Fibroblast of upper back skin (primary cell): ENCODE measurements at places on chromosomes 7 and 10.
A peak's percentile ranks its signal among the peaks of the same experiment; 100 is the strongest.

- DNase-seq = peak; percentile 97
These were observed 121.2 kb downstream of the UBE2H start for GRCh38 chr7:129831424-129832058.

DNA sequence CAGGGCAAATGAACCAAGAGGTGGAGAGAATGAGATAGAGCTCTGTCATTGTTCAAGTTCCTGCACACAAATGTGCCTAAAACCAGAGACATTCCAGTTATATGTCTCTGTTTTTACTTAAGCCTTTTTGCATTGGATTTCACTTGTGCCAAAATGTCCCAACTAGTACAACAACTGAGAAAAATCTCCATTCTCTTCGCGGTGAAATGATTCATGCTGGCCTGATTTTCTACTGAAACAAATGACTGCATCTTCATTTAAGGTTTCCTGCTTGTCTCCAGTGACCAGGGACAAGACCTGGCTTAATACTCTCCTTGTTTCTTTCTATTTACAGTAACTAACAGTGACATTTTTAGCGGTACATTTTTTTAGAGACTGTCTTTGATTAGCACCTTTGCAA lies 714.9 kb downstream of the KCNMA1 start:
- DNase-seq = peak; percentile 31

DNA sequence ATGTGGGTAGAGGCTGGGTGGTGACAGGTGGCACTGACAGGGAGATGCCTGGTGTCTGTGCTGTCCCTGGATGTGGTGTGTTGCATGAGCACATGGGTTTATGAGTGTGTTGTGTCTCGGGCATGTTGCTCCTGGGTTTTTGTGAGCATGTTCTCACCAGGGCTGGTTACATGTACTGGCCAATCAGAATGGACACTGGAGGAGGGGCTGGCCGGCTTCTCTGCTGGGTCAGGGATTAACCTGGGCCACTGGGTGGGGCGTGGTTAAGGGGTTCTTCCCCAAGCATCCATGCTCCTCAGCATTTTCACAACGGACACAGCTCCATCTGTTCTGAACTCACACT lies 20.8 kb upstream of the VOPP1 start:
- no peak for DNase-seq

GRCh38 chr7:158093156-158093796 lies 494.3 kb downstream of the PTPRN2 start:
- DNase-seq = no peak

- DNase-seq = peak; percentile 36
These were observed 928.3 kb downstream of the CNTNAP2 start for GRCh38 chr7:147044941-147045340.

DNA sequence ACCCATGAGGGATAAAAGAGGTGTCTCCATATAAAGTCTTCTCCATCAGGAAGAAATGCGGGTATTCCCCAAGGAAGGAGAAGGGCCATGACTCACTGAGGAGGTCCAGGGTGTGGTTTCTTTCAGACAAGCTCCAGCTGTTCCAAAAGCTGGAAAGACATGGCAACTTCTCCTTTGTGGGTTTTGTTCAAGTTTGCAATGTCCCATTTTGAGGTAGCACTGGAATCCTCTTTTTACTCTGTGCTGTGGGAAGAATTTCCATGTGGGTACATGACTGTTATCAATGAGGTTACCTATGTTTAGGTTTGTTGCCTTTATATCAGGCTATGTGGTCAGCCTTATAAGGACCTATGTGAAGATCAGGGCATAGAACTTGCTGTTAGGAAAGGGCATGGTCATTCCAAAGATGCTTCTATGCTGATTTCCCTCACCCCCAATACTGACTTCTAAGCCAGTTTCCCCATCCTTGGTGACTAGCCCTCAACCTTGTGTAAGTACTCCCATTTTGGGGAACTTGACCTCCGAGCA lies 697.5 kb downstream of the INHBA start:
- DNase-seq = peak; percentile 97

GRCh38 chr10:114045136-114046086 lies 1.7 kb downstream of the ADRB1 start:
- DNase-seq = no peak

DNA sequence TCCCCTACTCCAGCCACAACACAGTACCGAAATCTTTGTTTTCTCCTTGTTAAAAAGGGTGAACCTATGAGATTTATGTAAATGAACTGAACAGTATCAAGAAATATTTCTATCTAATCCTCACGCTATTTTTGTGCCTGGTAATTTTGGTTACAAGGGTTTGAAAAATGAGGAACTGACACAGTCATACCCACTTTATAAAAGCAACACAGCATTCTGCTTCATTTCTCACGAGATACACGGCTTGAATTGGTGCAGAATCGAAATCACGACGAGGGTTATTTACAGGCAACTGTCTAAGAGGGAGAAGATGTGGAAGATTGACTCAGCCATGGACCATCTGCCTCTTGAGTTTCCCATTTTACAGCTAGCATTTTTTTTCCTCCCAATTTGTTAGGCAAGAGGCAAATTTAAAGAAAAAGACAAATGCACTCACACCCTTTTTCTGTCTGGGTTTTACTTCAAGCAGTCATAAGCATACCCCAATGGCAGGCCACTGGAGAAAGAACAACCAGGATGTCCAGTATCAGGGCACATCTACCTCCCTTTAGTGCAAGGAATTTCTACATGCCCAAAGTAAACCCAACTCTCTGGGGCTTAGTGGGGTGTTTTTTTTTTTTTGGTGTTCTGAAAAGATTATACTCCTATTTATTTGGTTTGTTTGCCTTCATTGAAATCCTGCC lies 108.1 kb downstream of the ITGB8 start:
- DNase-seq = no peak

GRCh38 chr10:22103701-22104470 lies 100.4 kb upstream of the DNAJC1 start:
- no peak for DNase-seq

GRCh38 chr10:58435297-58435985 lies 50.2 kb downstream of the TFAM start:
- peak; percentile 99 for DNase-seq

DNA sequence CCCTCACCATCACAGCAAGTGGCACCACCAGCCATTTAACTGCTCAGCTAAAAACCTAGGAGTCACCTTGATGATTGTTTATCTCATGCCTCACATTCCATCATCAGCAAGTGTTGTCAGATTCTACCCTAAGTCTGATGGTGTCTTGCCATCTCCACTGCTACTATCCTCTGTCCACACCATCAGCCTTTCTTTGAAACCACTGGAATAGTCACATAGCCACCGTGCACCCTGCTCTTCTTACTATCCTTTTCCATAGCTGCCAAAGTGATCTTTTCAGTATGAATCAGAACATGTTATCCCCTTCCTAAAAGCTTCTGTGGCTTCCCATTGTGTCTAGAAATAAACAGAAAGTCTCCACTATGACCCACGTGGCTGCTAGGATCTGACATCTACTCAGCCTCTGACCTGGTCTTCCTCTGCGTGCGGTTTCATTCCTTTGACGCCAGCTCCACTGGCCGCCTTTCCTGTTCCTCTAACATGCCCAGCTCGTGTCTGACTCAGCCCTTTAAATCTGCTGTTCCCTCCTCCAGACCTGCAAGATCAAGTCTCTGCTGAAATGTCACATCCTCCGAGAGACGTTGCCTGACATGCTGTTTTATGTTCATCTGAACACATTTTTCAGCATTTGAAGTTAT lies 16.5 kb upstream of the CHN2 start:
- DNase-seq = no peak

- DNase-seq = peak; percentile 90
These were observed 247.4 kb downstream of the KIAA1217 start for GRCh38 chr10:24456322-24456721.

- DNase-seq = no peak
These were observed 355.3 kb downstream of the TCERG1L start for GRCh38 chr10:130956251-130956650.

DNA sequence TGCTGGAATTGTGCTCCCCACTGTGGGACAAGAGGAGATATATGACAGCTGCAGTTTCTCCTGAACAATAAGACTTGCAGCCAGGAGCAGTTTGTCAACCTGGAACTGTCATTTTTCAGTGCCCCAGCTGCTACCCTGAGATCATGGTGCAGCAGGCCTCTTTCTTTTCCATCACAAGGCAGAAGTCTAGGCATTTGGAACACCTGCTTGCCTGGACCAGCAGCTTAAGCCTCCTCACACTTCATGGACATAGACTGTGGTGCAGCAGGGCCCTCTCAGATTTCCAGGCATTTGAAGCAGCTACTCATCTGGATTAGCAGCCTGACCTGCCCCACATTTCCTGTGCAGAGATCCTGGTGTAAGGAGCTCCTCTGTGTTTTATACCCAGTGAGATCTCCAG lies 450.7 kb upstream of the TEX47 start:
- no peak for DNase-seq

GRCh38 chr7:141785706-141786552 lies 4.1 kb upstream of the TAS2R5 start:
- DNase-seq = peak; percentile 46

- DNase-seq = no peak
These were observed 418.6 kb upstream of the ZMIZ1 start for GRCh38 chr10:78650122-78650521.

- no peak for DNase-seq
These were observed 8.9 kb upstream of the NANOS1 start for GRCh38 chr10:119020627-119020946.

GRCh38 chr10:47024399-47025252 lies 113.4 kb downstream of the PTPN20 start:
- DNase-seq = peak; percentile 27

GRCh38 chr7:6446838-6447580 lies 745 bp downstream of the DAGLB start:
- peak; percentile 84 for DNase-seq

- no peak for DNase-seq
These were observed 246.5 kb downstream of the KIAA1217 start for GRCh38 chr10:24455447-24455846.

GRCh38 chr7:86991771-86992191 lies 67.7 kb downstream of the ELAPOR2 start:
- peak; percentile 47 for DNase-seq

GRCh38 chr7:136957391-136957790 lies 88.9 kb downstream of the CHRM2 start:
- DNase-seq = no peak

DNA sequence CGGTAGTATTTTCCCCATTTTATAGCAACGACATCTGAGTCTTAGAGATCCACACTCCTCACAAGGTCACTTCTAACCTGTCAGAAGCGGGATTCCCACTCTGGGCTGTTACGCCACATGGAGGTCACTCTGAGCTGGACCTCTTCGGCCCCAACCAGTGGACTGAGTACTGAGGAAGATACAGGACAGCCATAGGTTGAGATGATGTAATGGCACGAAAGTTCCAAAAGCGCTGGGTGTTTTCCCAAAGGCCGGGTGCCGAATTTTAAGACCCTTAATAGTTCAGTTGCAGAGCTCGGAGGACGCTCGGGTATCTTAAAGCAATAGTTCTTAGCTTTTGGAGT lies 699 bp downstream of the GHITM start:
- DNase-seq = peak; percentile 46

GRCh38 chr7:4751398-4751947 lies 23.9 kb upstream of the AP5Z1 start:
- DNase-seq = no peak

DNA sequence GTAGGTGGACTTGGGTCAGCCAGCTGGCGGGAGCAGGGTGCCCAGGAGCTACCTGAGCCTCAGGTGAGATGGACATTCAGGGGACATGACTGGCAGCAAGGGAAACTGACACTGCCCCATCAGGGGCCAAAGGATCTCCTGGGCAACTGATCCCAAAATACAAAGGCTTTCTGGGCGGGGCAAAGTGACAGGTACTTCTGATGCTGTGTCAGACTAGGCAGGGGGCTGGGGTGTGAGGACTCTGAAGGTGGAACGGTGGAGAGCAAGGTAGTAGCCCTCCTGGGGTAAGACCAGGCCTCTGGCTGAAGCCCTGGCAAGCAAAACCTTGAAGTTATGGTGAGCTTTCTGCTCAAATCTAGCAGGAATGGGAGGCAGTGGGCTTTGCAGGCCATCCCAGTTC lies 4.4 kb downstream of the OPN4 start:
- DNase-seq = no peak

GRCh38 chr10:6569259-6569658 lies 10.8 kb downstream of the PRKCQ start:
- no peak for DNase-seq

DNA sequence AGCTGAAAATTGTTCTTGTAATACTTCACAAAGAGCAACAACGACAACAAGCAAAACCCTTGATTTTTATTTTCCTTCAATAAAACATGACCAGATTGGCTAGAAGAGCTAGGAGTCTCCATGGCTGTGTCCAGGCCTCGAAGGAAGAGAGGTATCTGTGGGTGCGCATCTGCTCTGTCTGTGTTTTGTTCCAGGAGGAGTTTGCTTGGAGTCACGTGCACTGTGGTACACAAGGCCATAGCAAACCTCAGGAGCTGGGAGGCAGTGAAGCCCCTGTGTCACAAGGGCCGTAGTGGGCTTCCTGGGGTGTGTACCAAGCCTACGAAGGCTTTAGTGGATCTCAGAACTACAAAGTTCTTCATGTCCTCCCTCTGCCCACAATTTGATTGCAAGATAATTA lies 271.7 kb downstream of the TWIST1 start:
- DNase-seq = no peak

- no peak for DNase-seq
These were observed 72.8 kb downstream of the BICC1 start for GRCh38 chr10:58585435-58585834.

DNA sequence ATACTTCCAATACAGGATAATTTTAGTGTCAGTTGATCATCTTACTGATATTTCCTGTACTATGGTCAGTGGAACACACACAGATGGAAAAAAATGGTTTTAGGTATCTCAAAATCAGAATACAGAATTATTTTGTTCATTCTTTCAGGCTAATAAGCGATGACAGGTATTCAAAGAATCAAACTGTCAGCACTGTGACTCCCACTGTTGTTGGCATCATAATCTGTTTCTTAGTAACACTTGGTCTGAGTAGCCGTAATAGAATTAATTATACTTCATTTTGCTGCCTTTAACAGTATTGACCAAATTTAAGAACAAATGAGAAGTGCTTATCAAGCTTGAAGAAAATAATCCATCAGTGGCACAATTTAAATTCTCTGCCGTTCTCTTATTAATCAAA lies 215.0 kb downstream of the SKAP2 start:
- DNase-seq = no peak

DNA sequence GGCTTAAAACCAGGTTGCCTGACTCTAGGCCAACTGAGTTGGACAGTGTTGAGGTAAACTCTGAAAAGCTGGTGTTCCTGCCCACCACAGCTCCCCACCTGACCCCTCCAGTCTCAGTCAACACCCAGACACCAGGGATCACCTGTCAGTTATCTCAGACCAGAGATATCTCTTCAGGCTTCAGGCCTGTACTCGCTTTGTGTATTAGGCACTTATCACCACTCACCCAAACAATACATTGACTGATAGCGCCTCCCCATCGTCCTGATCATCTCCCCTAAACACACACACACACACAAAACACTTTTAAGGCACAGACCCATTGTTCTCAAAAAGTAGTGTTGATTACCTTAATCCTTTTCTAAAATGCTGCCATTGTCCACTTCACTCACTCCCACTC lies 111.5 kb downstream of the PLCE1 start:
- no peak for DNase-seq

GRCh38 chr7:116180302-116180701 lies 30.0 kb upstream of the TES start:
- peak; percentile 71 for DNase-seq
